Endothelial cell (in vitro differentiated cells): ENCODE measurements at places on chromosomes 11 and 22. TPM values are rescaled to one million over a fixed set of nuclear protein-coding genes. Genes with fewer than 3 reads are reported as not detected.

GRCh38 chr11:75836417-75836816 is 21.4 kb downstream of the UVRAG start:
- H3K27me3 ChIP-seq = peaks cover 2% of the 10 kb centered on the region
- no peak overlapping the region for H3K27ac ChIP-seq
- peaks cover 7% of the 10 kb centered on the region for H3K36me3 ChIP-seq
- peaks cover 3% of the 10 kb centered on the region for H3K4me1 ChIP-seq

DNA sequence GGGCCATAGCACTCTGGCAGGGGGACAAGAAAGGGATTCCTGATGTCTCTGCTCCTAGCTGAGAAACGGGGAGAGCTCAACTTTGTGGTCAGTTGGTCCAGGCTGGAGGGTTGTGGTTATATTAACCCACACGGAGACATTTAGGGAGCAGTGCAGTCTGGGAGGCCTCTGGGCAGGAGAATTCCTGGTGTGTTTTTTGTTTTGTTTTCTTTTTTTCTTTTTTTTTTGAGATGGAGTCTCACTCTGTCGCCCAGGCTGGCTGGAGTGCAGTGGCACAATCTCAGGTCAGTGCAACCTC is 88.0 kb upstream of the SHISAL1 start:
- no peak overlapping the region for H3K27ac ChIP-seq
- peak; percentile 0 for DNase-seq
- no peak overlapping the region for H3K4me3 ChIP-seq
- peaks cover 1% of the 10 kb centered on the region for H3K27me3 ChIP-seq
- peaks cover 2% of the 10 kb centered on the region for H3K4me1 ChIP-seq

GRCh38 chr22:37316405-37316804 is 34.1 kb downstream of the CYTH4 start:
- peaks cover 4% of the 10 kb centered on the region for H3K27me3 ChIP-seq
- no peak overlapping the region for H3K4me3 ChIP-seq
- peaks cover 3% of the 10 kb centered on the region for H3K4me1 ChIP-seq
- H3K36me3 ChIP-seq = no peaks in the 10 kb centered on the region

GRCh38 chr22:22714600-22715335 is 70.4 kb downstream of the GGTLC2 start:
- no peaks in the 10 kb centered on the region for H3K36me3 ChIP-seq
- no peak for DNase-seq
- peaks cover 4% of the 10 kb centered on the region for H3K27me3 ChIP-seq
- peaks cover 11% of the 10 kb centered on the region for H3K4me1 ChIP-seq

DNA sequence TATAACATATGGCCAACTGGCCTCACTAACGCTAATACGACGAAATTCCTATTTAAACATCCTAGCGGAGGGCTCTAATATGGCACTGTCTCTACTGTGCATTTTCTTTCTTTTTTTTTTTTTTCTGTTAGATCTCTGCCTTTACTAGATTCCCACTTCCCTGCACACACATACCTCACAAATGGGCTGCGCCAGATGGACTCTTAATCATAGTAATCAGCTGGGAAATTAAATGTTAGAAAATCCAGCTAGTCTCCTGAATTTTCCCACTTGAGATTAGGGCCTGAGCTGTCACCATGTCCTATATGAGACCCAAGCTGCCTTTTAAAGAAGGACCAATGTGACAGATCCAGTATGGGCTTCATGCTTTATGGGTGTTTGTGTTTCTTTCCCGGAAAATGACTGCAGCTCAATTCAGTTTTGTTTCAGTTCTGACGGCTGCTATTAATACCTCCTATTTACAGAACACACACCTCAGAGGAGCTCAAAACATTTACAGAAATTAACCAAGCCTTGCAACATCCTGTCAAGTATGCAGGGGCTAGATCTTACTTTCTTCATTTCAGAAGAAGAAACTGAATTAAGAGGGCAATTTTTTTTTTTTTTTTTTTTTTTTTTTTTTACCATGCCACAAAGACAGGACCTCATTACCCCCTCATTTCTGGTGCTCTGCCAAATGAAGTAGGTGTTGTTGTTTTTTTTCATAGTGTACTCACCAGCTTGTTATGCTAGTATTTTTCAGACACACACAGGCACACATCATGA is 49.8 kb upstream of the BLID start:
- no peaks in the 10 kb centered on the region for H3K27me3 ChIP-seq
- DNase-seq = no peak
- peaks cover 8% of the 10 kb centered on the region for H3K4me1 ChIP-seq
- H3K27ac ChIP-seq = no peak overlapping the region

DNA sequence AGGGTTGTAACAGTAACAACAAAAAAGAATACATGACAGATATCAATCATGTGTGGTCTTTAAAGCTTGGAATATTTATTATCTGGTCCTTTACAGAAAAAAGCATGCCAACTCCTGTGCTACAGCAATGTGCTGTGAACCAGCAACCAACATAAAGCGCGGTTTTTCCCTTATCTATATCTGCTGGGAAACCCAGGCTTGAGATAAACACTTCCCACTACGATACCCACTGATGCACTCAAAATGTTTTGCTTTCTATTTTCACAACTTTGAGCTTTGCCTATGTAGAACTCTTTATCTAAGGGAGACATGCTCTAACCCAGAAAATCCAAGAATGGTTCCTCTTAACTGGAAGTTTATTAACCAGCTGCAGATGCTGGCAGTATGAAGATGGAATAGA is 19.0 kb downstream of the ZBED5 start:
- H3K36me3 ChIP-seq = no peaks in the 10 kb centered on the region
- H3K27me3 ChIP-seq = no peaks in the 10 kb centered on the region
- no peak overlapping the region for H3K4me3 ChIP-seq
- H3K27ac ChIP-seq = no peak overlapping the region
- DNase-seq = no peak

DNA sequence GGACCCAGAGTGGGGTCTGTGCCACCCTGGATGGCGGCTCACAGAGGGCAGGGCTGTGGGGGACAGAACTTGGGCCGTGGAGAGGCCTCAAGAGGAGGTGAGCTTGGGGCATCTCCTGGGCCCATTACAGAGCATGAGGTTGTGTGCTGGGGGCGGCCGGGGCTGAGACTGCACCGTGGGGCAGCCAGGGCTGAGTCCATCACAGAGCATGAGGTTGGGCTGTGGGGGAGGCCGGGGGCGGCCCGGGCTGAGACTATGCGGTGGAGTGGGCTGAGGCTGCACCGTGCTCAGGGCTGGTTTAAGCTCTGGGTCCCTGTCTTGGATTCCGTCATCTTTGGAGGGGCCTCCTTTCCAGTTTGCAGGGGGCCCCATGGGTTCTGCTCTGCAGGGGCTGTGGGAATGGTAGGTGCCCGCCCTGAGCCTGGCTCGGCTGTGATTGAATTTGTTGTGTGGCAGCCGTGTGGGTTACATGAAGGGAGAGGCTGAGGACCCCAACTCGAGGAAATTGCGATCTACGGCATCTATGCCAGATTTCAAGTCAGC is 38.1 kb upstream of the MUC5AC start:
- no peak for DNase-seq
- no peaks in the 10 kb centered on the region for H3K36me3 ChIP-seq
- H3K27ac ChIP-seq = no peak overlapping the region

DNA sequence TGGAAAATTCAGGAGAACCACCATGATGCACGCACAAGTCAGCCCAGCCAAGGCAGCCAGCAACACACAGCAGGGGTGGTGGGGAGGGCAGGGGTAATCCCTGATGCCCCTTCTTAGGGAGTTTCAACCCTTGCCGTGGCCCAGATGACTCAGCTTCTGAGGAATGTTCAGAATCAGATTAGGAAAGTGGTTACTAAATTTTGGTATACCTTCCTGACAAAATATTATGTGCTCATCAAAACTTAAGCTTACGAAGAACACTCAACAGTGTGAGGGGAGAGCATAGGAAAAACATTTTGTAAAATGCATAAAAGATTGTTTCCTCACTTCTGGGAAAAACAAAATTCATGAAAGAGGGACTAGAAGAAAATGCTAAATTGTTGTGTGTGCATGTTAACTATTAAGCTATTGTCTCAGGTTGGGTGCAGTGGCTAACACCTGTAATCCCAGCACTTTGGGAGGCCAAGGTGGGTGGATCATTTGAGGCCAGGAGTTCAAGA is 32.1 kb downstream of the SERPIND1 start:
- H3K27ac ChIP-seq = no peak overlapping the region
- peaks cover 42% of the 10 kb centered on the region for H3K36me3 ChIP-seq
- H3K27me3 ChIP-seq = no peaks in the 10 kb centered on the region
- no peak for DNase-seq
- H3K4me3 ChIP-seq = no peak overlapping the region

- no peaks in the 10 kb centered on the region for H3K4me1 ChIP-seq
- H3K27ac ChIP-seq = no peak overlapping the region
- peaks cover 2% of the 10 kb centered on the region for H3K27me3 ChIP-seq
These were observed 21.6 kb downstream of the CYB5R2 start for GRCh38 chr11:7651700-7652099.

- DNase-seq = no peak
- H3K36me3 ChIP-seq = no peaks in the 10 kb centered on the region
These were observed 65.0 kb upstream of the POU2AF1 start for GRCh38 chr11:111444040-111444439.

- H3K27ac ChIP-seq = no peak overlapping the region
- H3K4me3 ChIP-seq = no peak overlapping the region
- no peaks in the 10 kb centered on the region for H3K4me1 ChIP-seq
- no peaks in the 10 kb centered on the region for H3K27me3 ChIP-seq
These were observed 14.2 kb upstream of the TECTA start for GRCh38 chr11:121086866-121087265.

DNA sequence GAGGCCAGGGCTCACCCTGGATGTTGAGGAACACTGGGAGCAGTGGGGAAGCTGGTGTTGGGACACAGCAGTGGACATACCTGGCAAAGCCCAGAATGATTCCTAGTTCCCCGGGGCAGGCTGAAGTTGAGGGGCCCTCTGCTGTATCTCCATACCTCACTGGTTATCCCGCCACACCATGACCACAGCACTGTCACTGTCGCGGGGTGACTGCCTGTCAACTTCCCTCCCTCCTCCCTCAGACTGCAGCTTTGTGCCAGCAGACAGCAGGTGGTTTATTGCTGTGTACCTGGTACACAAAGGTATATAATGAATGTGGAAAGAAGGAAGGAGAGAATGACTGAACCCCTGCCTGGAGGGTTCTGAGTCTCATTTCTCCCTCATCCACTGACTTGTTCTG is 318.7 kb downstream of the TMEM135 start:
- no peak for DNase-seq
- H3K27ac ChIP-seq = no peak overlapping the region
- H3K27me3 ChIP-seq = peaks cover 15% of the 10 kb centered on the region
- H3K4me1 ChIP-seq = peaks cover 34% of the 10 kb centered on the region
- peaks cover 8% of the 10 kb centered on the region for H3K36me3 ChIP-seq

DNA sequence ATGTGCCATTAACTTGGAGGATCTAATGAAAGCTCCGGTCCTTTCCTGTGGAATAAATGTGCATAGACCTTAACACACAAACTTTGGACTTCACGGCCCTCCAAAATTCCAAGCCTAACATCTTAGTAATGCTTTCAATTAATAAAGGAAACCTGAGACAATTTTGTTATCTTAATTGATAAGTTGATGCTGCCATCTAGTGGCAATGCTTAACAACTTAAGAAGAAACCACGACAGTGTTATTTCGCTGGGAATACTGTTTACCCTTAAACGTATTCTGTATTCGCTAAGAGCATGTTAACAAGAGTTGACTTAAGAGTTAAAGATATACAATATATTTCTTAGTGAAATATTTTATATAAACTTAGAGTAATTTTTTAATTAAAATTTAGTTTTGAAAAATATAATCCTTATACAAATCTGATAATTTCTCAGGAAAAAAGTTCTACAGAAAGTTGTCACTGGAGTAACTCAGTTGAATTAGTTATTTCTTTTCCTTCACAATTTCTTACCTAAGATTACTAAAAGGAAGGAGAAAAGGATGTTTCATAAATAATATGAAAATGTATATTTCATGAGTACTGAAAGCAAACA is 35.0 kb upstream of the OR9G4 start:
- H3K4me3 ChIP-seq = no peak overlapping the region
- H3K27me3 ChIP-seq = peaks cover 5% of the 10 kb centered on the region
- H3K4me1 ChIP-seq = no peaks in the 10 kb centered on the region
- DNase-seq = peak; percentile 12
- no peaks in the 10 kb centered on the region for H3K36me3 ChIP-seq

DNA sequence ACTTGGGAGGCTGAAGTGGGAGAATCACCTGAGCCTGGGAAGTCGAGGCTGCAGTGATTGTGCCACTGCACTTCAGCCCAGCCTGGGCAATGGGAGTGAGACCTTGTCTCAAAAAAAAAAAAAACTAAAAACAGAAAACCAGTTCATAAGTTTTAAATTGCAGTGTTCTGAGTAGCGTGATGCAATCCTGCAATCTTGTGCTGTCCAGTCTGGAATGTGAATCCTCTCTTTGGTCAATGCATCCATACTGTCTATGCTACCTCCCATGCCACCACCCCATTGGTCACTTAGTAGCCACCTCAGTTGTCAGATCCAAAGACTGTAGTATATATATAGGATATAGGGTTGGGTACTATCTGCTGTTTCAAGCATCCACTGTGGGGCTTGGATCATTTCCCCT is 11.1 kb downstream of the YAP1 start:
- peaks cover 41% of the 10 kb centered on the region for H3K36me3 ChIP-seq
- H3K27ac ChIP-seq = no peak overlapping the region
- DNase-seq = no peak
- H3K4me1 ChIP-seq = peaks cover 12% of the 10 kb centered on the region
- peaks cover 2% of the 10 kb centered on the region for H3K27me3 ChIP-seq

DNA sequence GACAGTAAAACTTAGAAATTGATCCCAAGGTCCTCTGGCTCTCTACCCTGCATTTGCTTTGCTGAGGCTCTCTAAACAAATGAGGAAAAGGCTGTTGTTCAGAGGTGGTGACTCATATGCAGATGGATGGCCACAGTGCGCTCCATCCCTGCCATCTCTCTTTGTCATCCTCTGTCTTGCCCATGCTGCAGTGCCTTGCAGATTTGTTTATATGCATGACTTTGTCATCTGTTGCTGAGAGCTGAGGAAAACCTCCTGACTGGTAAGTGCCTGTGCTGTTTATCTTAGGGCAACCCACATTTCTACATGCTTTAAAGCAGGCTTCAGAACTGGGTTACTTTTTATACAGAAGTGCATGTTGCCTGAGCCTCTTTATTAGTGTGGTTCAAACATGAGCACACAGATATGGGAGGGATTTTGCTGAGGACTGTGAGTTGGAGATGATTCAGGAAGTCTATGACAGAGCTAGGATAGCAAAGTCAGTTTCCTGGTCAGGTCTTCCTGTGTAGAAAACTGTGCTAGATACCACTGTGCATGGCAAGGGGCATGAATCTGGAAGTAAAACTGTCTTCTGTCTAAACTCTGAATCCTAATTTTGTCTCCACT is 57.4 kb downstream of the JAM3 start:
- peaks cover 77% of the 10 kb centered on the region for H3K4me1 ChIP-seq
- peak overlapping the region; percentile 55 for H3K27ac ChIP-seq
- DNase-seq = no peak
- H3K36me3 ChIP-seq = peaks cover 38% of the 10 kb centered on the region
- H3K4me3 ChIP-seq = peak overlapping the region; percentile 10
- peaks cover 8% of the 10 kb centered on the region for H3K27me3 ChIP-seq

Gene CNGA4
- total RNA-seq = not detected

Gene FOSL1
- 1.3 TPM for total RNA-seq

Gene GUCY1A2
- 0.10 TPM for total RNA-seq

Gene NCR3LG1
- 0.23 TPM for total RNA-seq

Gene CBX7
- 3.5 TPM for total RNA-seq

Gene TREH
- total RNA-seq = not detected

Gene SLC5A12
- total RNA-seq = 0.21 TPM

Gene RELT
- total RNA-seq = 15.2 TPM
